NCI-H774 (cell line): ENCODE measurements at places on chromosomes 3 and 15.

DNA sequence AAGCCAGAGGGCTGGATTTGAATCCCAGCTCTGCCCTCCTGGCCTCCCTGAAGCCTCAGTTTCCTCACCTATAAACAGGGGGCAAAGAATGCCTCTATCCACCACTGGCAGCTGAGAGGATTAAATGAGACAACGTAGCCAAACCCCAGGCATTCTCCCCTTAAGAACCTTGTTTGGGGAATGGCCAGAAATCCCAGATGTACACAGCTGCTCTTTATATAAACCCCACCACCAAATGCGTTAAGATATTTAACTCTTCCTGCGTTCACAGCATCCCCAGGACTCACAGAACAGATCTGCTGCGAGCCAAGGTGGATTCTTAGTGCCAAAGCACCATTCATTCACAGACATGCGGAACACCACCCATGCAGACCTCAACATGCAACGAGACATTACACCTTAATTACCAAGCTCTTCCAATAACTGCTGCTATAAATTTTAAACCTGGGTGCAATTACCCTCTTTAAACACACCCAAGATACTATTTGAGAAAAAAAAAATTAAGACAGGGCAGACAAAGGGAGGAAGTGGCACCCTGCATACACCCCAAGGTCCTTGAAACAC is 5.2 kb downstream of the TLE3 start:
- DNase-seq = no peak

DNA sequence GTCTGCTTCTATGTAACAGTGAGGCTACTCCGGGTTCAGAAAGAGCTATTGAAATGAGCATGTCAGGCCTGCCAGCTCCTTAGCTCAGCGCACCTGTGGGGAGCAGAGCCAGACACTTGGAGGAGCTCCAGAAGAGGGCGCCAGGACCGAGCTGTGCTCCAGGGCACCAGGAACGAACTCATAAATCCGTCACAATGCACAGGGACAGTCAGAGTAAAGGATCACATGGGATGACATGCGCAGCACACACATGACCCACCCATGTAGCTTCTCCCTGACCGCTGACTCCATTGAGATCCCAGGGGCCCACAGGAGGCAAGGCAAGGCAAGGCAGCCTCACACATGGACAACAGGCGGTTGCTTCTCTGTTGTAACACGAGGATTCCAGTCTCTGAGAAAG is 26.0 kb upstream of the GNB5 start:
- no peak for DNase-seq

DNA sequence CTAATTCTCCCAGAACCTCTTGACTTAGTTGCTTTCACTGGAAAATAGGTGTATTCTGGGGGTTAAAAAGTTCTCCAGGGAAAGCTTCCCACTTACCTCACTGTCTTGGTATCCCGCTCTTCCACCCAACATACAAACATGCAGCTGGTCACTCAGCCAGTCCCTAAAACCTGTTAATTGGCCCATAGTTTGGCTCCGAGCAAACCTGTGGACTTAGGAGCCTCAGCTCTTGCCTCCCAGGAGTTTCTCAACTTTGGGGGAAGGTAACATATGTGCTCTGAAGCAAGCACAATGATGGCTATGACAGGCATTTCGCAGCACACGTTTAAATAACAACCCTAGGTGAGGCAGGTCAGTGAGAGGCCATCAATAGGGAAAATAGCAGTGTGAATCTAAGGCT is 25.8 kb upstream of the LRRFIP2 start:
- DNase-seq = no peak

DNA sequence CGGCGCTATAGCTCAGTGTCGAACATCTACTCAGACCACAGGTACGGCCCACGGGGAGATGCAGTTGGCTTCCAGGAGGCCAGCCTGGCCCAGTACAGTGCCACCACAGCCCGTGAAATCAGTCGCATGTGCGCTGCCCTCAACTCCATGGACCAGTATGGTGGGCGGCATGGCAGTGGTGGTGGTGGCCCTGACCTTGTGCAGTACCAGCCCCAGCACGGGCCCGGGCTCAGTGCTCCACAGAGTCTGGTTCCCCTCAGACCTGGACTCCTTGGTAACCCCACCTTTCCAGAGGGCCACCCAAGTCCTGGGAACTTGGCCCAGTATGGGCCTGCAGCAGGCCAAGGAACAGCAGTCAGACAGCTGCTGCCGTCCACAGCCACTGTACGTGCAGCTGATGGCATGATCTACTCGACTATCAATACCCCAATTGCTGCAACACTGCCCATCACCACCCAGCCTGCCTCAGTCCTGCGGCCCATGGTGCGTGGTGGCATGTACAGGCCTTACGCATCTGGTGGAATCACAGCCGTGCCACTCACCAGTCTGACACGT is 18.3 kb upstream of the APEH start:
- no peak for DNase-seq

GRCh38 chr3:30188713-30189112 is 417.7 kb upstream of the TGFBR2 start:
- peak; percentile 40 for DNase-seq

DNA sequence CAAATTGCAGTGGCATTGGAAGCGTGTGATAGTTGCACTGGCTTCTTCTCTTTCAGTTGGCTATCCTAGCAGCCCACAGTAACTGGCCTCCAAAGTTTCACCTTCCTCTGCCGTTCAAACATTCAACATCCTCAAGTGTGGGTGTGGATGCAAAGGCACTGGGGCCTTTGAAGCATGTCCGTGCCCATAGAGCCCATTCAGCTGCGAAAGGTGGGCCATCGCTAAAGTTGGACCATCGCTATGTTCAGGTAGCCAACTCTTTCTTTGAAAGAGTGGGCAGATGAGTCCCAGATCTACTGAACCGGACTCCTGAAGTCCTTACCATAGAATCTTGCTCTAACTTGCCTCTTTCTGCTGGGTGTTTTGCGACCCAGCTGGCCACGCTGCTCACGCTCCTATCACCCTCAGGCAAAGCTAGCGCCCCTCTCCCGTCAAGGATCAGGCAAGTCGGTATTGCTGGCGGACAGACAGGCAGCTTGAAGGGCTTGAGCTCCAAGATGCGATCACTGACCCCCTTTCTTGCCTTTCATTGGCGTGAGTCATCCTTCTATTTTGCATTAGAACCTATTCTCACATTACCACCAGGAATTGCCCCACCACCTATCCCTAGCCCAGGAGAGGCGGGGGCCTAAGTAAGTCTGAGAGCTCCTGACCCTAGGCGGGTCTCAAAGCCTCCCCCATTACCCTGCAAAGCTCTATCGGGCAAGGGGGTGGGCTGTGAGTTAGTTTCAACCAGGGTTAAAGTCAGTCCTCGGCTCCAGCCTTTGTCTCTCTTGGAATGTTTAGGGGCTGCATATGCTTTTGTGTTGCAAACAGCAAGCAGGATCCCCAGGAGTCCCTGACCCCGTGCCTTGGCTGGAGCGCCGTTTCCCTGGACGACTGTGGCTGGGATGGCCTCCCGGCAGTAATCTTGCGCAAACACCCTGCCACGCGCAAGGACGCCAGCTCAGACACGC is 28.7 kb downstream of the ZIC4 start:
- DNase-seq = no peak

GRCh38 chr3:69684309-69684961 is 54.8 kb upstream of the MITF start:
- no peak for DNase-seq

DNA sequence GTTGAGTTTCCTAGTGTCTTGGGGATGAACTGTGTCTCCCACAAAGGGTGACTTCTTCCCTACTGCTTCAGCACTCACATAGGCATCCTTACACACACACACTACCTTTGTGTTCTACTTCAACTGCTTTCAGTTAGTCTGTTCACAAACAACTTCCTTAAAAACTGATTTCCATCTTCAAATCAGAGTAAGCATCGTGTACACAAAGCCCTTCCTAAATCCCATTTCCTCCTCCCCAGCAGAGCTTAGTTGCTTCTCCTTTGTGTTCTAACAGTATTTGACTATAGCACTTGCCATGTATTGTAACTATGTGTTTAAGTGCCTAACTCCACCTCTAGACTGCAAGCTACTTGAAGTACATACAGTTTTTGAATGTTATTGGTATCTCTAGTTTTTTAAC is 71.7 kb downstream of the TNIK start:
- DNase-seq = no peak

- no peak for DNase-seq
These were observed 12.4 kb downstream of the GLCE start for GRCh38 chr15:69172847-69173246.

DNA sequence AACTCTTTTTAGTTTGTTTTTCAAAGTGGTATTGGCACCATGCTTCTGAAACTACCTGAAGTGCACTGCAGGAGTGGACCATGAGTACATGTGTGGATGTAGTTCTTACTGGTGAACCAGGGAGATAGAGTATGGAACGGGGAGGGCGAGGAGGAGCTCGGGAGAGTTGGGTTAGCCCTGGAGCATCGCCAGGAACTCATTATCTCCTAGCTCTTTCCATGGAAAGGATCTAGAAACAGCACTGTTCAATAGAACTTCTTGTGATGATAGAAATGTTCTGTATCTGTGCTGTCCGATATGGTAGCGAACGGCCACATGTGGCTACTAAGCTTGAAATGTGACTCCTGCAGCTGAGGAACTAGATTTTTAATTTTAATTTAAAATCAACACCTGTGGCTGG is 47.3 kb downstream of the VGLL4 start:
- DNase-seq = no peak

GRCh38 chr3:138348754-138349739 is 668 bp downstream of the MRAS start:
- DNase-seq = no peak

DNA sequence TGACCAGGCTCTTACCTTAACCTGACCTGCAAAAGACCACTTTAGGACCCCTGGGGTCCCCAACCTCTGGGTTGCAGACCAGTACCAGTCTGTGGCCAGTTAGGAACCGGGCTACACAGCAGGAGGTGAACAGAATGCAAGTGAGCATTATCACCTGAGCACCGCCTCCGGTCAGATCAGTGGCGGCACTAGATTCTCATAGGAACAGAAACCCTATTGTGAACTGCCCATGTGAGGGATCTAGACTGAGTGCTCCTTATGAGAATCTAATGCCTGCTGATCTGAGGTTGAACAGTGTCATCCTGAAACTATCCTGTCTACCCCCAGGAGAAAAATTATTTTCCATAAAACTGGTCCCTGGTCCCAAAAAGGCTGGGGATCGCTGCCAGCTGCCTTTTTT is 20.3 kb downstream of the CHP1 start:
- DNase-seq = no peak

DNA sequence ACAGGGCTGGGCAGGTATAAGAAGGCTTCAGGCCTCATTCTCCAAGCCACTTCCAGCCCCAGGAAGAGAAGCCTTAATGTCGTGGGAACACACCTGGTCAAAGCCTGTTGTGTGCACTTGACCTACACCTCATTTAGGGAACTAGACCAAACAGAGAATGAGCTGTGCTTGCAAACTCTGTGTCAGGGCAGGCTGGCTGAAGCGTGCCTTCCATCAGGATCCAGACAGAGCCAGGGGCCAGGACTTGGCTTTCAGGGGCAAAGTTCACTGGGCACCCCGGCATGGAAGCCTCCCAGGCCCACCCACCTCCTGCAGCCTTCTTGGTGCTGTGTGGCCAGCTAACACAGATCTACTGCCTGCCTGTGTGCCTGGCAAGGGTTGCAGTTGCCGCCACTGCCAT is 11.5 kb downstream of the RBPMS2 start:
- DNase-seq = no peak

- no peak for DNase-seq
These were observed 386.9 kb downstream of the FEZF2 start for GRCh38 chr3:61986473-61986872.

DNA sequence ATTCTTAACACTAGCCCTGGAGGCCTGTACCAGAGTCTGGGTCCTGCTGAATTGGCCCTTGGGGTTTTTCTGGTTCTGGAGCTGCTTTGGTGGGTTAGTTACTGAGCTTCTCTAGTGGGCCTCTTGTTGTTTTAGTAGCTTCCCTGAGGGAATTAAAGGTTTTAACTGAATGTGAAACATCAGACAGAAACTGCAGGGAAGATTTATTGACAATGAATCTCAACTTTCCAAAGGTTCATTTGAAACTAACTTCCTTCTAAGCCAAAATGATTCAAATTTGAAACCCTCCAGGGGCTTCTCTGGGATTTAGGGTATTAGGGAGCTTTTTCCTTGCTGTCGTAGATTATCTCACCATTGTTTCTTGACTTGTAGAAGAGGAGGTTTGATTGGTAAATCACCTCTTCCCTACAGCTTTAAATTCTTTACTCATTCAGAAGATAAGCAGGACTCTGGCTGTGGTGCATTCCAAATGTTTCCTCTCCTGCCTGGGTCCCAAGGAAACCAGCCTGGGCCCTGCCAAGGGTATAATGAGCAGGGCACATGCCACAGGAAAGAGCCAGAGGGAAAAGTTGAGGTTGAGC is 71.0 kb downstream of the TP63 start:
- no peak for DNase-seq

- DNase-seq = no peak
These were observed 144.1 kb upstream of the ALCAM start for GRCh38 chr3:105222568-105223093.

DNA sequence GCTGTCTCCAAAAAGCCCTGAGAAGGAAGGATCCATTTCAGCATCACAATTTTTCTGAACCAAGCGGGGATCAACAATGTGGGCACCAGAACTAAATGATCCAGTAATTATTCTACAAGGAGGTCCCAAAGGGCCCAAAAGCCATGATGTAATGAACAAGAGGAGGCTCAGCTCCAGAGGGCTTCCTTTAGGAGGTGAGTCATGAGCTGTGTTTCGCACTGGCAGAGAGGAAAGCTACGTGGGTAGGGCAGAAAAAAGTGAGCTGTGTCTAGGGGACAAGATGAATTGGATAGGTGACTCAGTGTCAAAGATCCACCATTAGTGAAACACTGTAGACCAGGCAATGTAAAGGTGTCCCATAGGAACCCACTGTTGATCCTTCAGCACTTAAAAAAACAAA is 113.4 kb downstream of the RORA start:
- no peak for DNase-seq

GRCh38 chr3:130915567-130916292 is 21.8 kb downstream of the ATP2C1 start:
- DNase-seq = no peak

DNA sequence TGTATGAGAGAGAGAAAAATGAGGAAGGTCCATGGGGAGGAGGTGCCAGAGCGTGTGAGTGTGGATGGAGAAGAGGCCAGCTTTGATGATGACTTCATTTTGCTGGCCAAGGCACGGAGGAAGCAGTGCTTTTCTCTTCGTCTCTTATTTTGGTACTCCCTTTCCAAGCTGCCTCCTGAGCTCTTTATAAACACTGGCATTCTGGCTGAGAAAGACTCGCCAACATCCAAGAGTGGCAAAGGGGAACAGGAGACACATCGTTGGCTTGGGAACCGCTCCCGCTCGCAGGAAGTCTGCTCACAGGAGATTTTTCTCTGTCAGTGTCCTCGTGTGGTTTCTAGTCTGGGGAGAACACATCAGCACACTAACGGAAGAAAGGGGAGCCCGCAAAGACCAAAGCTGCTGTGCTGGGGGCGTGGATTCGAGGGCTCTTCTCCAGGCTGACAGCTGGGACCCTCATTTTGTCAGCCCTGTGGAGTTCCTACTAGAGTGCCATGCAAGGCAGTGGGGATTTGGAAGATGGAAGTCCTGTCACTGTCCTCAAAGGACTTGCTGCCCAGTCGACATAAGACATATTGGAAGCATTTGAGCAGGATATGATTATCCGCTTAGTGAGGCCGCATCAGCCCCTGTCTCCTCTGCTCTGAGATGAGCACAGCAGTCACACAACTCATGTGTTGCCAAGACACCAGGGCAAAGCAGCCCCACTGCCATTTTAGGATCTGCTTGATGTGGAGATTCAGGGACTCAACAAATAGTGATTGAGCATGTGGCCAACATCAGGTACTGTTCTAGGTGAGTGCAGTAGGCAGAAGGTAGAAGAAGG is 8.0 kb upstream of the SEMA4B start:
- DNase-seq = no peak
